ENCODE measurements at places on chromosomes 1 and 21. TPM values are rescaled to one million over a fixed set of nuclear protein-coding genes. Genes with fewer than 3 reads are reported as not detected.

DNA sequence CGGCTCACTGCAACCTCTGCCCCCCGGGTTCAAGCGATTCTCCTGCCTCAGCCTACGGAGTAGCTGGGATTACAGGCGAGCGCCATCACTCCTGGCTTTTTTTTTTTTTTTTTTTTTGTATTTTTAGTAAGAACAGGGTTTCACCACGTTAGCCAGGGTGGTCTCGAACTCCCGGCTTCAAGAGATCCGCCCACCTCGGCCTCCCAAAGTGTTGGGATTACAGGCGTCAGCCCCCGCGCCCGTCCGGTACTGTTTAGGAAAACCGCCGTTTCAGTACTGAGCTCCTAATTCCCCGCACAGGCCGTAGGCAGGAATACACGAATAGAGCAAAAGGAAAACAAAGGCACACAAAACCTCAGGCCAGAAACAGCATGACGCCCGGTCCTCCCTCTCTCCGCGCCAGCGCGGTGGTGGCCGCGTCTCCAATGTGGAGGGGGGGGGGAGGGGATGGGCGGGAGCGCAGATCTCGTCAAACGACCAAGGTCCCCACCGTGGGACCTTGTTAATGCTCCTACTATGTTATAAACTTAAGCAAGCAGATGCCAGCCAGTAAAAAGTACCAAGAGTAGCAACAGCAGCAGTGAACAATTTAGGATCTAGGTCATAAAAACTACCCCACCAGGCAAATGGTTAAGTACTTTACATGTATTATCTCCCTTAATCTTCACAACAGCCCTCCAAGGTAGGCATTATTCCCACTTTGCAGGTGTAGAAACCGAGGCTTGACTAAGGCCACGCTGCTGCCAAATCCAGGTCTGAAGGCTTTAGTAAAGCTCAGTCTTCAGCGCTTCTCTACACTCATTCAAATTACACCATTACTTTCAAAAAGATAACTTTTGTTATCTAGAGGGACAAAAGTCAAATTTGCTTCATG lies 648 bp upstream of the ADAR start:
- DNase-seq: peak; percentile 35

Gene PLPPR4
- 23.8 TPM for total RNA-seq

GRCh38 chr1:198756470-198756869 lies 117.6 kb downstream of the PTPRC start:
- no peak for DNase-seq

GRCh38 chr1:42852608-42852980 lies 6.2 kb downstream of the ZNF691 start:
- no peak for DNase-seq

DNA sequence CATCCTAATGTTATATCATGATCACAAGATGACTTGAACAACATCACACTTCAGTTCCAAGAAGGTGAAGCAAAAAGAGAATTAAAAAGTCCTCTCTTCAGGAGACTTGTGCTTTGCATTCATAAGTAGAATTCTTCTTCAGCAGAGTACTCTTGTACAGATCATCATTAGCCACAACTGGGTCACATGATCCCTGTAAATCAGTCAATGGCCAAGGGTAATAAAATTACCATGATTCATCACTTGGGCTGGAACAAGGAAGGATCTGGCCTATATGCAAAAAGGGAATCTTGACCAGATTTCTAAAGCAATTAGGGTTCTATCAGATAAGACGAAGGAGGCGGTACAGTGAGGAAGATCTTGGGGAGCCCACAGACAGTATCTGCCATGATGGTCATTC lies 458.0 kb upstream of the DEPDC1 start:
- no peak for DNase-seq

DNA sequence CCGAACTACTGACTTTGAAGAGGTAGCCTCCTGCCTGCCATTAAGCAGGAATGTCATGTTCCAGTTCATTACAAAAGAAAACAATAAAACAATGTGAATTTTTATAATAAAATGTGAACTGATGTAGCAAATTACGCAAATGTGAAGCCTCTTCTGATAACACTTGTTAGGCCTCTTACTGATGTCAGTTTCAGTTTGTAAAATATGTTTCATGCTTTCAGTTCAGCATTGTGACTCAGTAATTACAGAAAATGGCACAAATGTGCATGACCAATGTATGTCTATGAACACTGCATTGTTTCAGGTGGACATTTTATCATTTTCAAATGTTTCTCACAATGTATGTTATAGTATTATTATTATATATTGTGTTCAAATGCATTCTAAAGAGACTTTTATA lies 159.8 kb upstream of the SGIP1 start:
- no peak for DNase-seq

DNA sequence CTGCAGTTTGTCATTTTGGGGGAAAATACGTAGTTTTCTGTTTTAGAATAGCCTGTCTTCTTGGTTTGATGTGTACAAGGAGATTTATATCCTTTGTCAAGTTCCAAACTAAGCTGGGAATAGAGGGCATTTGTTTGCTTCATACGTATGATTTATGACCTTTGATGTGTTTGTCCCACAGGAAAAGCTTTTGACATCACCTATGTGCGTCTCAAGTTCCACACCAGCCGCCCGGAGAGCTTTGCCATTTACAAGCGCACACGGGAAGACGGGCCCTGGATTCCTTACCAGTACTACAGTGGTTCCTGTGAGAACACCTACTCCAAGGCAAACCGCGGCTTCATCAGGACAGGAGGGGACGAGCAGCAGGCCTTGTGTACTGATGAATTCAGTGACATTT lies 79.9 kb downstream of the LAMC1 start:
- no peak for DNase-seq
